ENCODE measurements at places on chromosomes 7 and 10. TPM values are rescaled to one million over a fixed set of nuclear protein-coding genes. Genes with fewer than 3 reads are reported as not detected.

GRCh38 chr10:71512312-71512711 is 115.6 kb downstream of the CDH23 start:
- DNase-seq = no peak
- no peak overlapping the region for H3K27ac ChIP-seq
- no peak overlapping the region for H3K4me3 ChIP-seq
- no peaks in the 10 kb centered on the region for H3K4me1 ChIP-seq
- peaks cover 67% of the 10 kb centered on the region for H3K27me3 ChIP-seq
- H3K36me3 ChIP-seq = no peaks in the 10 kb centered on the region

DNA sequence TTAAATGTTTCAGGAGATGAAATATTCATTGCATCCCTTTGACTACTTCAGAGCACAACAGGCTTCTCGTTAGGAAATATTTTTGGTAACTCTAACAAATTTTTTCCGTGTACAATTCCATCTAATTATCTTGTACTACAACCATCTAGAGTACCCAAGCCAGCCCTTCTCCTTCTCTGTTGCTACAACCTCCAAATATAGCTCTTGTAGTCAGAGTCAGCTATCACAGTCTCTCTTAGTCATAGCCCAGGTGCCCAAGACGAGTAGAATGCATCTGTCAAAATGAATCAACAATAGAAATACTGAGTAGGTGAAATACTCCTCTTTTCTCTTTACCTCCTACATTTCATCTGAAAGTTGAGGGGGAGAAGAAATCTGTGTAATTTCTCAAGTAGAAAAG is 74.0 kb downstream of the INHBA start:
- no peaks in the 10 kb centered on the region for H3K27me3 ChIP-seq
- no peaks in the 10 kb centered on the region for H3K4me1 ChIP-seq
- H3K4me3 ChIP-seq = no peak overlapping the region
- no peak overlapping the region for H3K27ac ChIP-seq

DNA sequence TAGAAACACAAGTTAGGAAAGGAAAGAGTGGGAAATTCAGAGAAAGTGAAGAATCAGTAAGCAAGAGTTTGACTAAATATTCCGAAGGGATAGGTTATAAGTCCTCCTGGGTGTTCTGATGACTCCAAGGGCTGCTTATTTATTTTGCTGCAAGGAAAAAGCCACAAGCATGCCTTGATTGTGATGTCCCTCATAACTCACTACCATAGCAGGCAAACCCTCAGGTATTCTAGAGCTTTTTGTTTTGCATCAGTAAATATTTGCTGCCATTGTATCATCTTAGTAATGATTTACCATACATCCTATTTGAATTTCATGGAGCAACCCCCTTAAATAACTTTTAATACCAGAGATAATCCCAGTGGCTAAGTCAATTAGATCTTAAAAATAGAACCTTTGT is 688.1 kb downstream of the SUGCT start:
- H3K36me3 ChIP-seq = no peaks in the 10 kb centered on the region
- H3K4me1 ChIP-seq = no peaks in the 10 kb centered on the region
- no peak overlapping the region for H3K27ac ChIP-seq
- H3K4me3 ChIP-seq = no peak overlapping the region
- DNase-seq = no peak

DNA sequence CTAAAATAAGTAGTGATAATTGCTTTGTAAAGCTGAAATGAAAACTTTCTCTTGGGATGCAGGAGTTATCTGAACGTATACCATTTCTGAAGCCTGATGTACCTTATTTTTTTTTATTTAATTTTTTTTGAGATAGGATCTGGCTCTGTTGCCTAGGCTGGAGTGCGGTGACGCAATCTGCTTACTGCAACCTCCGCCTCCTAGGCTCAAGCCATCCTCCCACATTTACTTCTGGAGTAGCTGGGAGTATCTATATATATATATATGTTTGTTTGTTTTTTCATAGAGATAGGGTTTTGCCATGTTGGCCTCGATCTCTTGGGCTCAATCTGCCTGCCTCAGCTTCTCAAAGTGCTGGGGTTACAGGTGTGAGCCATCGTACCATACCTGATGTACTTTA is 2.4 kb downstream of the PMPCB start:
- H3K36me3 ChIP-seq = peaks cover 59% of the 10 kb centered on the region
- no peak overlapping the region for H3K27ac ChIP-seq
- H3K27me3 ChIP-seq = no peaks in the 10 kb centered on the region
- DNase-seq = no peak
- peaks cover 3% of the 10 kb centered on the region for H3K4me1 ChIP-seq

GRCh38 chr10:128150045-128150493 is 23.8 kb upstream of the MKI67 start:
- peak; percentile 91 for DNase-seq
- no peaks in the 10 kb centered on the region for H3K36me3 ChIP-seq
- no peaks in the 10 kb centered on the region for H3K4me1 ChIP-seq
- H3K27ac ChIP-seq = no peak overlapping the region
- peak overlapping the region; percentile 45 for H3K4me3 ChIP-seq
- H3K27me3 ChIP-seq = peaks cover 2% of the 10 kb centered on the region

DNA sequence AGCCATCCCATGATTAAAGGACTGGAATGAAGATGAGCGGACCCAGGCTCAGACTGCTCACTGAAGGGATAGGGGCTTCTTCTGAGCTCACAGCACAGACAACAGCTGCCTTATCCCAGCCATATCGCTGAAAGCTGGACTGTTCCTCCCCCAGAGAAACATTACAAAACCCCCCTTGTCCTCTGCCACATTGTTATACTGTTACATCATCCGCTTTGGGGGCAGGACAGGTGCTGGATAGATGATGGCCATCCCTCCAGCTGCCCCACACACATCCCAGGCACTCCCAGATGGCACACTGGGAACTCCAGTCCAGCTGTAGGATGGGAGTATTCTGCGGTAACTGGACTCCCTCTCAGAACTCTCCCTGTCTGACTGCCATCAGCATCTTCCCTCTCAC is 58.7 kb upstream of the BTRC start:
- no peak overlapping the region for H3K4me3 ChIP-seq
- no peak for DNase-seq
- H3K27me3 ChIP-seq = no peaks in the 10 kb centered on the region
- H3K27ac ChIP-seq = no peak overlapping the region
- H3K36me3 ChIP-seq = no peaks in the 10 kb centered on the region
- H3K4me1 ChIP-seq = no peaks in the 10 kb centered on the region

DNA sequence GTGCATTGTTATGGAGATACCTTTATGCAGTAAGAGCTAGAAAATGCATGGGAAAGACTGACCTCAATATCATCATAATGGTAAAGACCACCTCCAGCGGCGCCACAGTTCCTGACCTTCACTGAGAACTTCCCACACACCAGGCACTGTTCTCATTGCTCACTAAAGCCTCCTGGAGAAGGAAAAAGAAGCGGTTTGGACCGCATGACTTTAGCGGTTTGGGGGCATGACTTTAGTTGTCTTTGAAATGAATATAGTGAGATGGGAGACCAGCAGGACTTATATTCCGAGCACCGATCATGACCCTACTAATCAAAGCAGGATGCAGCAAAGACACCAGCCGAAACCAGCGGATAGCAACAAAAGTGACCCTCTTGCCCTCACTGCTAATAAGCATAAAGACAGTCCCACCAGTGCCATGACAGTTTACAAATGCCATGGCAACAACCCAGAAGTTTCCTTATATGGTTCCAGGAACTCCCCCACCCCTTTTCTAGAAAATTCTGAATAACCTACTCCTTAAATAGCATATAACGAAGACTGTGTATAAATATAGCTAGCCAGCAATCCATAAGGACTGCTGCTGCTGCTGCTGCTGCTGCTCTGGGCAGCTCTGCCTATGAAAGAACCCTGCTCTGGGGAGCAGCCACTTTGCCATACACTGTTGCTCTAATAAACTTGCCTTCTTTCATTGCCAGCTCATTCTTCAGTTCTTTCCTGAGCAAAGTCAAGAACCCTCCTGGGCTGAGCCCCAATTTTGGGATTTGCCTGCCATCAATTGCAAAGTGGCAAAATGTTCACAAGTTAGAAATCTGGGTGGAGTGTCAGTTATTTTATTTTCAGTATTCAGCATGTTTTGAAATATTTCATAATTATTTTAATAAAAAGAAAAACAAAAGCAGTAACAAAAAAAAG is 694.1 kb downstream of the SUGCT start:
- no peak overlapping the region for H3K27ac ChIP-seq
- no peak for DNase-seq
- H3K36me3 ChIP-seq = no peaks in the 10 kb centered on the region
- no peaks in the 10 kb centered on the region for H3K4me1 ChIP-seq
- no peak overlapping the region for H3K4me3 ChIP-seq
- H3K27me3 ChIP-seq = no peaks in the 10 kb centered on the region

The C7orf33 gene
- not detected for total RNA-seq

The KCNIP2 gene
- 4.8 TPM for total RNA-seq
